ENCODE measurements at places on chromosomes 6 and 20.

- DNase-seq: no peak
Measured at GRCh38 chr6:151609146-151609902, 115.5 kb downstream of the CCDC170 start.

DNA sequence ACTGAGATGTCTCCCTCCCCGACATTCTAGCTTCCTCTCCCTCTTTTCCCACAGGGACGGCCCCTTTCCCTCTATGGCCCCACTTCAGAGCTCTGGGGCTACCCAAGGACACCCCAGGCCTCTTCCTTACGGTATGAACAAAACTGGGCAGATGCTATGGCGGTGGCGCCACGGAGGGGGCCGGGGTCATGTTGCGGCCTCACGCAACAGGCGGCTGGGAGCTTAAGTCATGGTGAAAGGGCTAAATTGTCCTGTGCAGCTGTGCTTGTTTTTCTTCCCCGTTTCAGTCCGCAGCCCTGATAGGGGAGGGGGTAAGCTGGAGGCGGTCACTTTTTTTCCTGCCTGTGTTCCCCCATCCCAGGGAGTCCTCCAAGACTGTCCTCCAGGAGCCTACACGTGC lies 17.6 kb upstream of the KIAA1755 start:
- DNase-seq: no peak

GRCh38 chr20:63973636-63974401 lies 4.1 kb upstream of the ZNF512B start:
- peak; percentile 72 for DNase-seq

DNA sequence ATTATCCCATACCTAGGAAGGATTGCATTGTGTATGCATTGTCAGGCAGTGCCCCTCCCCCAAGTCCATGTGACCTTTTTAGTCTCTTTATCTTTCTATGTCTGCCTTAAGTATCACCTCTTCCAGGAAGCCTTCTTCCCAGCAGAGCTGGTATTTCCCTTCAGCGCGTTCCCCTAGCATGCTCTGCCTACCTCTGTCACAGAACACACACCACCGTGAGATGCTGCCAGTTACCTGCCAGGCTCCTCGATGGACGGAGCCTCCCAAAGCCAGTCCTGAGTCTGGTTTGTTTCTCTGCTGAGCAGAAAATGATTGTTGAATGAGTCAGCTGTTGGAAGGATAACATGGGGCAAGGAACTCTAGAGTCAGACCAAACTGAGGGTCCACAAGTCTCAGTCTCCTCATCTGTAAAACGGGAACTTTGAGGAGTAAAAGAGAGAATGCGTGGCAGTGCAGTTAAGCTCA lies 11.3 kb upstream of the ZNF335 start:
- no peak for DNase-seq

DNA sequence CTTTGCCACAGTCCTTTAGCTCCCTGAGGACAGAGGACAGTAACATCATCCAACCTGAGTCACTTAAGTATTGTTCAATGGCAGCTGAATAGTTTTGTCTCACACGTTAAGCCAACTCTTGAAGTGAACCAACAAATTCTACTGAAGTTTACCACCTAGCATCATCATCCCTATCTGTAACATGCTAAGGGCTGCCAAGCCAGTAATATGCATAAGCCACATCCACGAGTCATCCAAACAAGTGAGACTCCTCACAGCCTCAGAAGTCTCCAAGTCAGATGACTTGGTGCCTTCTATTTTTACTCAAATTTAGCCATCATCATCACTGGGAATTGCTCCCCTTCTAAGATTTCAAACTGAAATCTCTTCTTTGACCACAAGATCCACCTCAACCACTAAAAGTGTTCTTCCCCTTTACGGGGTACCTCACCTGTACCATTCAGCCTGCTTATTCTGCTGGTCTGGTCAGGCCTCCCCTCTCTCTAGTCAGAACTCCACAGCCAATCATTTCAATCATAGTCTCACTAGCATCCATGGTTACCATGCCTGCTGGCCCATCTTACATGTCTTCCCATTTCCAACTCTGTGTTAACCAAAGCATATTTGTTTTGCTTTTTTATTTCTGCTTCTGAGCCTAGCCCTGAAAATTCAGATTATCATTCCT lies 73.7 kb downstream of the DTNBP1 start:
- no peak for DNase-seq

GRCh38 chr6:6981681-6982322 lies 126.0 kb upstream of the RREB1 start:
- peak; percentile 0 for DNase-seq

GRCh38 chr20:33475381-33476152 lies 14.3 kb upstream of the CBFA2T2 start:
- no peak for DNase-seq

GRCh38 chr6:62652692-62653328 lies 366.8 kb upstream of the KHDRBS2 start:
- no peak for DNase-seq

DNA sequence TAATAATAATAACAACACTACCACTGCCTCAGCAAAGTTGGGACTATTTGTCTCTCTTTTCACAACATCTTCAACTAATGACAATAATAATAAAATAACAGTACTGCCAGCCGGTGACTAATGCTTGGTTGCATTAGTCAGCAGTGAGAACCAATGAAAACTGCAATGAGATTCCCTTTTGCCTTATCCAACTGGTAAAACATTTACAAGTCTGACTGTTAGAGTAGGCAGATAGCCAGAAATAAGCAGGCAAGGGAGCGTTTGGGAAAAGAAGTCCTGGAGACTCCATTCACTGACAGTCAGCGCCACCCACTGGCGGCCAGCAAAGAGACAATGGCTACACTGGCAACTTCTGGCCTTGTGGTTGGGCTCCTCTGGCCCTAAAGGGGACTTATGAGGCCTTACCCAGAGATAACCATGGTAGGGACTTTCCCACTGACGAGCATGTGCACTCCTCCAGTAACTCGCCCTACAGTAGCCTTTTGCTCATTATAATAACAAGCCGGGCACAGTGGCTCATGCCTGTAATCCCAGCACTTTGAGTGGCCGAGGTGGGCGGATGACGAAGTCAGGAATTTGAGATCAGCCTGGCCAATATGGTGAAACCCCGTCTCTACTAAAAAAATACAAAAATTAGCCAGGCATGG lies 3.4 kb upstream of the NSFL1C start:
- no peak for DNase-seq

DNA sequence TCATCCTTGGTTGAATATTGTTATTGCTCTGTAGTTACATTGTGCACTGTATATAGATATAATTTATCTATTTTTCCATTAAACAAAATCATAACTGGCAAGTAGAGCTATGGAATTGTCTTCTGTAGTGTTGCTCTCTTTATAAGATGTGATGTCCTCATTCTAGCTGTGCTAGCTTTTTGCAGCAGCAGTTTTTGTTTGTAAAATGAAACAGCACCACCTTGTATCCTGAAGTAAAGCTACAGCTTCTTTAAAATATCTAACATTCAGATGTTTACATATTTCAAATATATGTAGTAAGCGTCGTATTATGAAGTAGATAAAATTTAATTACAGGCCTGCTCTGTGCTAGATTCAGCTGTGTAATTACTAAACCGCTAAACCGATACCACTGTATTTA lies 328.8 kb upstream of the MANEA start:
- no peak for DNase-seq

Measured in activated CD4-positive, alpha-beta T cell treated with anti-CD3 and anti-CD28 coated beads, Interleukin-2, amount 50 U/mL, for 4 hours (primary cell).